GM23248 (cell line): ENCODE measurements at places on chromosomes 1 and 21.
A peak's percentile ranks its signal among the peaks of the same experiment; 100 is the strongest.

- DNase-seq: no peak
Observed at GRCh38 chr1:173302366-173302765, 95.2 kb upstream of the TNFSF4 start.

GRCh38 chr1:216314379-216315095, 108.7 kb downstream of the USH2A start:
- peak; percentile 1 for DNase-seq

- no peak for DNase-seq
Observed at GRCh38 chr1:27633298-27633610, 1.7 kb downstream of the FGR start.

DNA sequence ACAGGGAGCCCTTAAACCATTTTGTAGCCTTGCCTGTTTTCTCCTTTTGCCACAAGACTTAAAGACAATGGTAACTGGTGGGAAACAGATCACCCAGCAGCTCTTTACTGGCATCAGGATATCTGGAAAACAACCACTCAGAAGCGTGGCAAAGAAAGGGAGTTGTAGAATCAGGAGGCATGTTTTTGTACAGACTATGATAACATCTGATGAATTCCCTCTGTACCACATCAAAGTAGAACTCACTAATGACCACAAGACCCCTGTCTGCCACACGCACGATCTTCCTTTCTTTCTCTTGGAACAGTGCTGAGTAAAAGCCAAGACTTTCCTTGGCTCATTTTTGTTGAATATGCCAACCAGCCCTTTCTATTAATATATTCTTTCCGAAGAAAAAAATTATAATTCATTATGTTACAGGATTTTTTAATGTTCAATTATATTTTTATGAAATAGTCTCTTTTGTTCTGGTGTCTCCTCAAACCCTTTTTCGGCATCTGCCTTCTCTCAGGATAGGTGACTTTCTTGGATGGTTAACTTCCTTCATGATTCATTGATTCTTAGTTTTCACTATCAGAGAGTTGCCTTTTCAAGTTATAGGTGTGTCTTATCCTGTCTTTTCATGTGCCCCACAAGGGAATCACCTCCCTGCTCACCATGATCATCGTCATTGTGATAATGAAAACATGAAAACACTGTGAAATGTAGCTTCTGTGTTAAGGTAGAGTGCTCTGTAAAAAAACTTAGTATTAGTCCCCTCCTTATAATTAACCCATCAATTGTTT, 7.9 kb upstream of the PHGDH start:
- no peak for DNase-seq
